Activated T-cell treated with anti-CD3 and anti-CD28 coated beads, Interleukin-2, amount 50 U/mL, for 1 hour (primary cell): ENCODE measurements at places on chromosomes 1 and 21.

DNA sequence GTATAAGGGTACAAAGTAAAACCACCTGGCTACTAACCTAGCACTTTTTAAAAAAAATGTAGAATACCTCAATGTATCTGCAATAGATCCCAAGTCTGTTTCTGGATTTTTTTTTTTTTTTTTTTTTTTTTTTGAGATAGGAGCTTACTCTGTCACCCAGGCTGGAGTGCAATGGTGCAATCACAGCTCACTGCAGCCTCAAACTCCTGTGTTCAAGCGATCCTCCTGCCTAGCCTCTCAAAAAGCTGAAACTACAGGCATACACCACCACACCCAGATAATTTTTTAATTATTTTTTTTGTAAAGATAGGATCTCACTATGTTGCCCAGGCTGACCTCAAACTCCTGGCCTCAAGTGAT, 537.5 kb upstream of the CAMK1G start:
- DNase-seq, result no peak

DNA sequence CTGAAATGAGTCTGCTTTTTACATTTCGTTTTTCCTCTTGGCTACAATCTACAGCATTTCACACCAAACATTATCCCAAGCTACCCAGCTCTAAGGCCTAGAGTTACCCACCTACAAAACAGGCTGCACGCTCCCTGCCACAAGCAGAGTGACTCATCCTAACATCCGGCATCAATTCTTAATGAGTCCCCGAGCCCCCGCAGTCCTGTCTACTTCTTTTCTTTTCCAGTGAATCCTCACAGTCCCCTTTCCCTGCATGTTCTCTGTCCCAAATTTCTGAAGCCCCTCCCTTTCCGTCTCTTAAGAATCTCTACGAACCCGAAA, 650 bp downstream of the PCNX2 start:
- no peak for DNase-seq

GRCh38 chr1:197336571-197336970, 68.5 kb downstream of the CRB1 start:
- DNase-seq, result no peak

- DNase-seq, result no peak
These were observed 28.5 kb upstream of the ECE1 start for GRCh38 chr1:21318714-21319159.

DNA sequence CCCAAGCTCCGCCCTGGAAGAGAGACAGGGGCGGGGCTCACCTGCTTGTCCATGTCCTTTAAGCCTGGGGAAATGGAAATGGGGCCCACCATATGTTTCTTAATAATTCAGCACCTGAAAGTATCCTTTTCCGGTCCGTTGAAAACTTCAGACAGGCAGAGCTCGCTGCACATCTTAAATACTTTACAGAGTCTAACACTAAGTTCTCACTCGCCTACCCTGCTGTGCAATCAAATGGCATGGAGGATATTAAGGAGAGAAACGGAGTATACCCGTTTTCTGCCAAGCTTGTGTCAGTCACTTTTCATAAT, 467 bp upstream of the CC2D1B start:
- no peak for DNase-seq

DNA sequence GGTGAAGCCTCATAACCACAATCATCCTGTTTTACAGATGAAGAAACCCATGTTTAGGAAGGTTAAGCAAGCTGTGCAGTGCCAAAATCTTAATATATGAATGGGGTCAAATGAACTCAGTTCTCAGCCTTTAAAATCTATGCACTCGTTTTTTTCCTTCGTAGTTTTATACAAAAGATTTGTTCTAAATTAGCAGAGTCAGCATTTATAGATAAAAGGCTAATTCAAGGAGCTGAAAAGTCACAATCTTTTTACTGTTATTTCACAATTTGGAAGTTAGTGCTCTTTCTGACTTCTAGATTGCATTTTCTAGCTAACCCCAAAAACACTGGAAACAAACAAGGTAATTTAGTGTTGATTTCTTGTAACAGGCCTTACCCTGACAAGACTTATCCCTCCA, 766.9 kb upstream of the ADGRL4 start:
- no peak for DNase-seq

DNA sequence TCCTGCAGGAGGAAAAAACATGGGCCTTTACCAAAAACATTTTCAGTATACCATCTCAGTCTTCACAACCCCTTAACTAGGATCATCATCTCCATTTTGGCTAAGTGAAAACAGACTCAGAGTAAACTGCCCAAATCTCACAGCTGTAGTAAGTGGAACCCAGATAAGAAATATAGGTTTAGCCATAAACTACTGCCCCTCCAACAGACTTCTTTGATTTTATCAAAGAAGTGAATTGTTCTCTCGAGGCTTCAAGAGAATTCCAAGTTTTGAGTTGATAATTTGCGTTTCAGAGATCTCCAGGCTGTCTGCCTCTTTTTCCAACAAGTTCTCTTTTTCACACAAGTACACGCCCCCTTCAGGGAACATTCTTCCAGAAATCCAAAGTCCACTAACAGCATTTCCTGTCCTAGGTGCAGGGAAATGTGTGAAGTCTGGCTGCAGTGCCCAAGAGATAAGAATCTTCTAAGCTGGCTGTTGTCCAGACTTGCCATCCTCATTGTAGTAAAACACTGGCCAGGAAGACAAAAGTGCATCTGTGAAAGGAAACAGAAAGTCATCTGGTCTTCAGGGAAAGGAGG, 30.8 kb downstream of the RNF19B start:
- DNase-seq, result no peak

- DNase-seq, result no peak
These were observed 449.1 kb upstream of the KAZN start for GRCh38 chr1:14149431-14149830.

- no peak for DNase-seq
These were observed 192.8 kb upstream of the NRIP1 start for GRCh38 chr21:15257646-15258045.

DNA sequence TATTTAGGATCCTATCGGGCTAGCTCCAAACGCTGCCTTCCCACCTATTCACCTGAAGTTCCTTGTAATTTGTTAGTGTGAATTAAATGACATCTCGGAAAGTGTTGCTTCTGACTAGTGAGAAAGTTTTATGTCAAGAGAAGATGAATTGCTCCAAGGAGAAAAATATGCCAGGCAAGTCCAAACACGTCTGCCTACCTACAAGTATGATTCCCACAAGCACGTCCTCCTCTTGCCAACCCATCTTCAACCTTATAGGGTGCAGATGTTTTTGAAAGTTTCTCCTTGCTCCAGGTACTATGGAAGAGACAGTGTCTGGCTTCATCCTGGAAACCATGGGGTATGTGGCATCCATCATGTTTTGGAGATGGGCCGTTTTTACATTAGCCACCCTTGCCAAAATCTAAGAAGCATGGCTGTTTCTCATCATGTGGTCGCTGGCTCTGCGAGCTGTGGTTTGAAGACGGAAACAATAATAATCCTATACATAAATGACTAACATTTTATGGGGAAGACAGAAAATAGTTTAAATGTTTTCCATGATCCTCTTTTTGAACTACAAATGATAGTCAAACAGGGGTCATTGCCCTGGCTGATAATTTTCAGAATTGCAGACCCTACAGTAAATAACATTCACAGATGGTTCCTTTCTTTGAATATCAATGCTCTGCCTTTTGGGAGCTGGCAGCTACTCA, 505.8 kb downstream of the SMYD3 start:
- DNase-seq, result no peak

DNA sequence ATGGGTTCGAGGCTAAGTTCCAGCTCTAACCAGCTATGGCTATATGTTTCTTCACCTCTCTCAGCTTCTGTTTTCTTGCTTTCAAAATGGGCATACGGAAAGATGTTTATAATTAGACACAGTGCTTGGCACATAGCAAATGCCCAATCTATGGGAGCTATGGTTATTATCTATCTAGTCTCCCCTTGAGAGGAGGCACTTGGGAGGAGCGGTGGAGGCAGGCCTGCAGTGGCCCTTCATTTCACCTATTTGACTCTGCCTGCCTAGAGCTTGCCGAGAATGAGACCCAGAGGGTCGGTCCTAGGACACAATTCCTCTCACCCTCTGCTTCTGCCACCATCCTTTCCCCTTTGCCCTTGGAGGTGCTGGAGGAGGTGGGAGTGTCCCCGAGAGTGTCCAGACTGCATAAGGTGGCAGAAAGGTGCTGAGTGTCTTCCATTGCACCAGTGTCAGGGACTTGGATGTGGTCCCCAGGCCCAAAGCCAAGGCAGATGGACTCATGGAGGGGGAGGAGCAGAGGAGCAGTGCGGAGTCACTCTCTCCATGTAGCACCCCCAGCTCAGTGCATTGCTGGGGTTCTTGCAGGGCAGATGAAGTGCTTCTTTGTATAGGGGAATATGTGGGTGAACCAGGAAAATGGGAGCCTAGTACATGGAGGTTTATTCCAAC, 9.0 kb downstream of the LGR6 start:
- DNase-seq, result no peak

DNA sequence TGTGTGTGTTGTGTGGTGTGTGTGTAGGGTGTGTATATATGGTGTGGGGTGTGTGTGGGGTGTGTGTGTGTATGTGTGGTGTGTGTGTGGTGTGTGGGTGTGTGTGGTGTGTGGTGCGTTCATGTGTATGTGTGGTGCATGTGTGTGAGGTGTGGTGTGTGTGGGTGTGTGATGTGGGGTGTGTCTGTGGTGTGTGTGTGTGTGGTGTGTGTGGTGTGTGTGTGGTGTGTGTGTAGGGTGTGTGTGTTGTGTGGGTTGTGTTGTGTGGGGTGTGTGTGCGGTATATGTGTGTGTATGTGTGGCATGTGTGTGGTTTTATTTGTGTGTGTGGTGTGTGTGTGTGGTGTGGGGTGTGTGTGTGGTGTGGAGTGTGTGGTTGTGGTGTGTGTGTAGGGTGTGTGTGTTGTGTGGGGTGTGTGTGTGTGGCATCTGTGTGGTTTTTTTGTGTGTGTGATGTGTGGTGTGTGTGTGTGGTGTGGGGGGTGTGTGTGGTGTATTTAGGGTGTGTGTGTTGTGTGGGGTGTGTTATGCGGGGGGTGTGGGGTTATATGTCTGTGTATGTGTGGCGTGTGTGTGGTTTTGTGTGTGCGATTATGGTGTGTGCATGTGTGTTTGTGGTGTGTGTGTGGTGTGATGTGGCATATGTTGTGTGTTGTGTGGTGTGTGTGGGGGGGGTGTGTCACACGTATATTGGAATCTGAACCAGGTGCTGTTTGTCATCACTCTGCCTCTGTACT, 17.1 kb upstream of the ZBTB21 start:
- DNase-seq, result no peak

- no peak for DNase-seq
These were observed 83.8 kb upstream of the ACTL8 start for GRCh38 chr1:17671314-17671705.

- DNase-seq, result peak; percentile 77
These were observed 8.4 kb downstream of the CFAP45 start for GRCh38 chr1:159891275-159892157.

GRCh38 chr1:156510709-156511108, 10.1 kb upstream of the MEF2D start:
- no peak for DNase-seq

GRCh38 chr1:204405988-204406387, 5.6 kb downstream of the PPP1R15B start:
- no peak for DNase-seq

GRCh38 chr21:33984021-33984481, 68.4 kb upstream of the ATP5PO start:
- DNase-seq, result no peak

DNA sequence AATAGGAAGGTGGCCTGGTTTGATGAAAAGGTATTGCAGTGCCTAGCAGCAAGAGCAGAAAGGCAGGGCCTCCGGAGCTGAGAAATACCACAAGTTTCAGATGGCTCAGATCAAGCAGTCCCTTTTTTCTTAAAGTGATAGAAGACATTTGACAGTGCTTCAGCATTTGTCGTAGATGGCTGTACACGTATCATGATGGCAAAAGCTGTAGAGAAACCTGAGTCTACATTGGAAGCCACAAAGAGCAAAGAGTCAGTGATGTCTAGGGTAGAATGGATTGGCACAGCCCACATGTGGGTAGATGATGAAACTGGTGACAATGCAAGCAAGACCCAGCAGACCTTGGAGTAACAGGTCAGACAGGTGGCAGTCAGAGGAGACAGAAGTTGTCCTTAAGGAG, 101.3 kb upstream of the ARTN start:
- no peak for DNase-seq

- DNase-seq, result peak; percentile 53
These were observed 95.2 kb downstream of the ITPKB start for GRCh38 chr1:226643611-226644540.

- DNase-seq, result no peak
These were observed 7.4 kb downstream of the HMCN1 start for GRCh38 chr1:185741551-185741950.

DNA sequence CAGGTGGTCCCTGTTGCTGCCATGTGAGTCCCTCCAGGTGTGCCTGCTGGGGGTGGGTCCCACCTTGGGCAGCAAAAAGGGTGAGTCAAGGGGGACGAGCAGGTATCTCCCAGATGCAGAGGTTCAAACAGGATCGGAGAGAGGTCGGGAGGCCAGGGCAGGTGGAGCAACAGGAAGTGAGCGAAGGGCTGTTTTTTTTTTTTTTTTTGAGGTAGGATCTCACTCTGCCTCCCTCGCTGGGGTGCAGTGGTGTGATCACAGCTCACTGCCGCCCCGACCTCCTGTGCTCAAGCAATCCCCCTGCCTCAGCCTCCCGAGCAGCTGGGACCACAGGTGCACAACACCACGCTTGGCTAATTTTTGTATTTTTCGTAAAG, 39.4 kb downstream of the SLC2A7 start:
- peak; percentile 35 for DNase-seq

DNA sequence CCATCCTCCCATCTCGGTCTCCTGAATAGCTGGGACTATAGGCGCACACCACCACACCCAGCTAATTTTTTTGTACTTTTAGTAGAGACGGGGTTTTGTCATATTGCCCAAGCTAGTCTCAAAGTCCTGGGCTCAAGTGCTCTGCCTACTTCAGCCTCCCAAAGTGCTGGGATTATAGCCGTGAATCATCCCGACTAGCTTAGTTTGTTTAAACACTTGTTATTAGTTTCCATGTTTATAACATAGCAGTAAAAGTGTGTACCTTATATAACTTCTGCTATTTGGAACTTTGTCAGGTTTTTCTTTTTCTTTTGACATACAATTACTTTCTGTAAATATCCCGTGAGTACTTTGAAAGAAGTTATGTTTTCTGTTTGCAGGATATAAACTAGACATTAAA, 60.6 kb upstream of the C1orf21 start:
- no peak for DNase-seq

GRCh38 chr1:212104586-212105325, 69.2 kb downstream of the DTL start:
- DNase-seq, result no peak

DNA sequence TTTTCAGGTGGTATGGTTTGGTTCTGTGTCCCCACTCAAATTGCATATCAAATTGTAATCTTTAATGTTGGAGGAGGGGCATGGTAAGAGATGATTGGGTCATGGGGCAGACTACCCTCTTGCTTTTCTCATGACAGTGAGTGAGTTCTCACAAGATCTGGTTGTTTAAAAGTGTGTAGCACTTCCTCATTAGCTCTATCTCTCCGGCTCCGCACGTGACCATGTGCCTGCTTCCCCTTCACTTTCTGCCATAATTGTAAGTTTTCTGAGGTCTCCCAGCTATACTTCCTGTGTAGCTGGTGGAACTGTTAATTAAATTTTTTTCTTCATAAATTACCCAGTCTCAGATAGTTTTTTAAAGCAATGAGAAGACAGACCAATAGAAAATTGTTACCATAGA, 843.2 kb downstream of the AMY1C start:
- no peak for DNase-seq
